NCI-H1930 (cell line): ENCODE measurements at places on chromosomes 12 and 14.
A peak's percentile ranks its signal among the peaks of the same experiment; 100 is the strongest.

GRCh38 chr12:102429211-102430154, 50.9 kb downstream of the IGF1 start:
- no peak for DNase-seq

- DNase-seq = no peak
These were observed 45.8 kb upstream of the ATP23 start for GRCh38 chr12:57895389-57896114.

DNA sequence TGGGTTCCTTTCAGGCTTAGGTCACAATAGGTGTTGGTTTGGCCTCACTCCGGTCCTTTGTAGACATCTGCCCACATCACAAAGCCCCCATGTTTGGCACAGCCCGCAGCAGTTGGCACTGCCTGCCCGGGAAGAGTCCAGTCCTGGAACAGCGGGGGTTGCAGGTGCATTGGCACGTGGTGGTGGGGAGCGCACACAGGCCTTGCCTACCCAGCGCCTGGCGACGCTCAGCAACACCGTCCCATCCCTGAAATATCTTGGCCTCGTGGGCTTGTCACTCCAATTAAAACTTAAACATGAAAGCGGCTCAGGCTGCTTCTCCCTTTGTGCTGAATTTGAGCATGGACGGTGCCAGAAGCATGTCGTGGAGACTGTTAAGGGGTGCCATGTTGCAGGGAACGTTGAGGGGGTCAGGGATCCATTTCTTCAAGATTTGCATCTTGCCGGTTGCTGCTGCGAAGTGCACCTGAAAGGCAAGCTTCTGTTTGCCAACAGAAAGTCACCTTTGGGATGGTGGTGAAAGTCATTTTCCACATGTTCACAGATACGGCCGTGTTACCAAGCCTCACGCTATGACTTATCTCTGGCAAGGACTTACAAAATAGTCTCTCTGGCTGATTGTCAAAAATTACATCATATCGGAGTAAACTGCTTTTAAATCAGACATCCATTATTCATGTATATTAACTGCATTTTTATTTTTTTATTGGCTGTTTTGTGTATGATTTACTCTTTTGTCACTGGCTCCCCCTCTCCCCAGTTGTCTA, 91.5 kb downstream of the FBXW8 start:
- no peak for DNase-seq

GRCh38 chr14:94833633-94834032, 63.7 kb upstream of the GSC start:
- DNase-seq = no peak

DNA sequence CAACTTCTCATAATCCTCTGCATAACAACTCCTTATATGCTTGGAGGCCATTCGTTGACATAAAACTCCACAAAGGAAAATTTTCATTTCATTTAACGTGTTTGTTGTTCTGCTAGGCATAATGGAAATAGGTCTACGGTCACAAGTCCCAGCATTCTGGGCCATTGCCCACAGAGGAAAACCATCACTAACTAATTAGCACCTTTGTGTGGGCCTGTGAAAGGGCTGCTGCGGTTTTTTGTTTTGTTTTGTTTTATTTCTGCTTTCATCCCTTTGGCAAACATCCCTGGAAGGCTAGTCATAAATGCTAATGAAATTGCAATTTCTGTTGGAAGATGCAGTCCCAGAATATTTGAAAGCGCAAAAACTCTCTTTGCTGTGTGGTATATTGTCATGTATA, 180.3 kb downstream of the RMST start:
- no peak for DNase-seq

- no peak for DNase-seq
These were observed 17.2 kb upstream of the ARID4A start for GRCh38 chr14:58280954-58281787.

DNA sequence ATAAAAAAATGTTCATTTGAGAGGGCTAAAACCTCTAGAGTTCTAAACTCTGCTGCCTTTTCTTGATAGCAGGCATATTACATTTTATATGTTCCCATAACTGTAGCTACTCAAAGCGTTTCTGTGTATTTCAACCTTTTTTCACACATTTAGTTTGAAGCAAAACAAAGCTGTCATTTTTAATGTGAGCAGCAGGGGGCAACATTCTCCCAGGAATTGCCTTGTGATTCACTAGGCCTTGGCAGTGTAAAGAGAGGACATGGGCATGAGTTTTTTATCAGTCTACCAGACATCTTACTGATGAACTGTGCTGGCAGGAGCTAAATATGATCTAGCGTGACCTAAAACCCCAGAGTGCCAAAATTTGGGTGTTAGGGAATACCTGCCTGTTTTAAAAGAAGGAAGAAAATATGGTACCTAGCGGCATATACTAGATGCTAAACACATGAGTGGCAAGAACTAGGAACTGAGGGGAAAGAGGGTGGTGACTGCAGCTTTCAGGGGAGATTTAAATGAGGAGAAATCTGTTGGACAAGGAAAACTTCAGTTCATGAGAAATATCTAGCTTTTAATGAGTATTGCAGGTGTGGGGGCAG, 65.3 kb downstream of the IFT43 start:
- peak; percentile 40 for DNase-seq

GRCh38 chr14:71590131-71590530, 342.1 kb upstream of the RGS6 start:
- no peak for DNase-seq

DNA sequence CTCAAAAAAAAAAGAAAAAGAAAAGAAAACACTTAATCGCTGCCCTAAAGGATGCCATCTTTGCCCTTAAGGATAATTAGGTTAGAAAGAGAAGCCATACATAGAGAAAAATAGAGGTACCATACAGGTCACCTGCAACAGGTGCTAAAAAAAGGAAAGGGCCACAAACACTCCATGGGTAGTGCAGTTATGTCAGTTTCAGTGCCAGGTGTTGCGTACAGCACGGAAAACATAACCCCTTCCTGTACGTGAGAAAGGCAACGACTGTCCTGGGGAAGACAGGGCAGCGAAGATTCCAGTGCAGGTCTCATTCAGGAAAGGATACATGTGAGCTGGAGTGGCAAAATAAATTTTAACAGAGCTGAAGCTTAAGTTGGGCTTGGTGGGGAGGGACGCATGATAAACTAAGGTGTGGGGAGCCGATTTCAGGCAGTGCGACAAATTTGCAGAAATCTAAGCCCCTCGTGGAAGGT, 553 bp upstream of the DAZAP2 start:
- peak; percentile 19 for DNase-seq

DNA sequence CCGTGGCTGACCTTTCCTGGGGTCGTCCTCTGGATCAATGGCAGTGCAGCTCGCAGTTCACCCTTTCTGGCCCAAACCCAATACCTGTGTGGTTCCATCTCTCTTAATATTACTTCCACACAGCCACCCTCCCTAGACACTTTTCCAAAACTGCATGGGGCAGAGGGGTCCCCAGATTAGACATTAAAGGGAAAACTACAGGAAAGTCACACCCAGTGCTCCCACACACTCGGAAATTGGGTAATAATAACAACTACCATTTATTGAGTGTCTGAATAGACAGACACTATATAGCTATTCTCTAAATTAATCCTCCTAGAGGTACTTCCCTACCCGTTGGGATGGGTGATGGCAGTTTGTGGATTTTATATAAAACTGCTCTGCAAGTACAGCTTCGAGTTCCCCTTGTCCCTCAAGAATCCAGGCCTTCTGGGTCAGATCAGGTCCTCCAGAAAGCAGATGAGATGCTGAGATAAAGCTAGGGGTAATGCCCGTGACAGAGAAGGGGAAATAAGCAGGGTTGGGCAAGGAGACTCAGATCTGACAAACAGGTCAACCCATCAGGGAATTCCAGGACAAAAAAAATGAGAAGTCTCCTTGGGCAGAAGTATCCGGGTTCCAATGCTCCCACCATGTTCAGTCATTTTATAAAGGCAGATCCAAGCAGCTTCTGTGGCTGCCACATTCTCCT, 795 bp upstream of the PXN start:
- no peak for DNase-seq

GRCh38 chr14:101833045-101833444, 71.5 kb downstream of the PPP2R5C start:
- DNase-seq = no peak

GRCh38 chr12:76153616-76154015, 69.1 kb upstream of the NAP1L1 start:
- no peak for DNase-seq

- no peak for DNase-seq
These were observed 340.5 kb downstream of the FUT8 start for GRCh38 chr14:65753061-65753460.

- DNase-seq = no peak
These were observed 129.1 kb upstream of the PPFIA2 start for GRCh38 chr12:81888106-81888740.

- no peak for DNase-seq
These were observed 99.2 kb downstream of the C12orf50 start for GRCh38 chr12:87930033-87930432.

DNA sequence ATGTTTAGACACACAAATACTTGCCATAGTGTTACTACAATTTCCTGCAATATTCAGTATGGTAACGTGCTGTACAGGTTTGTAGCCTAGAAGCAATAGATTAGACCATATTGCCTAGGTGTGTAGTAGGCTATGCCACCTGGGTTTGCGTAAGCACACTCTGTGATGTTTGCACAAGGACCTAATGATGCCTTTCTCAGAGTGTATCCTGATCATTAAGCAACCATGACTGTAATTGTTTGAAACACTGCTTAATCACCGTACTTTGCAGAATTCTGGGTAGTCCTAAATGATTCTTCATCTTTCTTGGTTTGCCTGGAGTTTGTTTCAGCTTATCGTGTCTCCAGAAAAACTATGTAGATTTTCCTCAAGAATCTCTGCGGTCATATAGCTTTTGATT, 11.2 kb upstream of the TCP11L2 start:
- no peak for DNase-seq

- no peak for DNase-seq
These were observed 50.0 kb downstream of the FLRT2 start for GRCh38 chr14:85579942-85580341.

DNA sequence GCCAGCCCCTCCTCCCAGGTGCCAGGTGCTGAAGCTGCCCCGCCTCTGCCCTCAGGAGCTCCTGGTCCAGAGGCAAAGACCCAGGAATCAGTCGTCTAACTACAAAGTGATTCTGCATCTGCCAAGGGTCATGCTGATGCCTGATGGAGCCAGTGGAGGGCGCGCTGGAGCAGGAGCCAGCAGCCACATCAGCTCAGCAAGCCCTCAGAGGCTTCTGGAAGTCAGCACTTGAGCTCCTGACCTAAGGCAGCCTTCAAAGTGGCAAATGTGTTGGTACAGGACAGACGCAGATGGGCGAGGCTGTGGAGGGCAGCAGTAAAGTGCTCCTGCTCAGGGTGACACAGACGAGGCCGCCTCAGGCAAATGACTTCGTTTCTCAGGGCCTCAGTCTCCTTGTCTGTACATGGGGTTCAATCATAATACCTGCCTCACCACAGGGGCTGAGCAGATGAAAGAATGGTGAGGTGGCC, 10.9 kb downstream of the C12orf43 start:
- no peak for DNase-seq

DNA sequence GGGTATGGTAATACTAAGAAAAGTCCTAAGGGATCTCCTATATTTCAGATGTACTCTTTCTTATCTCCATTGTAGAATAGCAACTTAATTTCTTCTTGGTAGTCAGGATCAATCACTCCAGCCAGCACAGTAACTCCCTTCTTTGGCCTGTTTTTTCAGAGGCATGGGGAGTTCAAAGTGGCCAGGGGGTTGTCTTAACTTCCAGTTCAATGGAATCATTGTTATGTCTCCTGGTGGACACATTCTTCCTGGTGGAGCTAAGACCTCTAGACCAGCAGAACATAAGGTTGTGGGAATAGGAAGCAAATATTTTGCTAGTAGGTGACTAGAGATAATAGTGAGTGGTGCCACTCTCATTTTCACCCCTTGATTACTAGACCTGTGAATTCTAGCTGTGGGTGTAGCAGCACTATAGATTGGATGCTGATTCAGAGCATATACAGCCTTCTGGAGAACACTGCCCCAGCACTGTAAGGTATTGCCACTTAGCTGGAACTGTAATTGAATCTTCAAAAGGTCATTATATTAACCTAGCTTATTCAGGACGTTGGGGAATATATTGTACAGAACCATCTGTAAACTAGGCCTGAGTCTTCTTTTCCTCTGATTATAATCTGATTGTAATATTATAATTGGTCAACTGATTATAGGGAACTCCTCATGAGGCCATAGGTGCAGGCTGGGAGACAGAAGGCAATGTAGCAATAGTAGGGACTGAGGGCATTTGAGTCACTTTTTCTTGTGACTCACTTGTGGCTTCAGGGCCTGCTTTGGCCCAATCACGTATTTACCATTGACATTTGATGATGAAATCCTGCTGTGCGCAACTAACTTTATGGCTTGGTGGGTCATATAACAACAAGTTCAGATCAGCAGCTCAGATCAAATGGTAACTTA, 60.2 kb upstream of the ATP2B1 start:
- DNase-seq = no peak

DNA sequence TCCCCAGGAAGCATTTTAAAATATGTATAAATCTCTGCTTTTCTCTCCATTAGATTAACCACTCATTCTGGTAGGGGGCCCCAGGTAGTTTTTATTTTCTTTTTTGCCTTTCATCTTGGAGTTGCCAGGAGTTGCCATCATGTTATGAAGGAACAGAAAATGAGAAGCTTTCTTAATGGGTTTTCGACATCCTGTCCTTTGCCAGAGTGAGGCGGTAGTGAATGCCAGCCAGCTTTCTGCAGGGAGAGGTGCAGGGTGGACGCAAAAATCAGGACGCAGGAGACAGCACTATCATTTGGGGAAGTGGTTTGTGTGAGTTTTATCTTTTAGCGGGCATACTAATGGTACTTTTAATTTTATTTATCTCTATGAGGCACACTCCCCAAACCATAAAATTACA, 1.7 kb downstream of the RASSF8 start:
- no peak for DNase-seq

DNA sequence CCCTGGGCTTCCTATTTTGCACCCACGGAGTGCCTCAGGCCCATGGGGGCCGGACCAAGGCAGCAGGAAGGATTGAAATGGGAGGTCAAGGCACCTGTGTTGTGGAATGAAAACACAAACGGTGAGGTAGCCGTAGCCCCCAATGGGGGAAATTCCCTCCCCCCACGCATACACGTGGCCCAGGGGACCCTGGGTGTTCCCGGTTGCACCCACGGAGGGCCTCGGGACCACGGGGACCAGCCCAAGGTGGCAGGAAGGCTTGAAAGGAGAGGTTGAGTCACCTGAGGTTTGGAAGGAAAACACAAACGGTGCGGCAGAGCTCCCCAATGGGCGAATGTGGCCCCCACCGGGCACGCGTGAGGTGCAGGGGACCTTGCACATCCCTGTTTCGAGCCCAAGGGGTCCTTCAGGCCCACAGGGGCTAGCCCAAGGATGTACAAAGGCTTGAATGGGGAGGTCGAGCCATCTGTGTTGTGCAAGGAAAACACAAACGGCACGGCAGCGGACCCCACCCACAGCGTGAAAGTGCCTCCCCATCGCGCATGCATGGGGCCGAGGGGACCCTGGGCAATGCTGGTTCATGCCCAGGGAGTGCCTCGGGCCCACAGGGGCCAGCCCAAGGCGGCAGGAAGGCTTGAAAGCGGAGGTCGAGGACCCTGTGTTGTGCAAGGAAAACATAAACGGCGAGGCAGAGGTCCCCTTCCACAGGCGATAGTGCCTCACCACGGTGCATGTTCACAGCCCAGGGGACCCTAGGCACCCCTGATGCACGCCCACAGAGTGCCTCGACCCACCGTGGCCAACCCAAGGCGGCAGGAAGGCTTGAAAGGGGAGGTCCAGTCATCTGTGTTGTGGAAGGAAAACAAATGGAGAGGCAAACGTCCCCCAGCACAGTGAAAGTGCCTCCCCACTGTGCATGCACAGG, 376.7 kb downstream of the ALG10 start:
- no peak for DNase-seq
